ENCODE measurements at places on chromosomes 3 and 15.

- DNase-seq: no peak
Observed at GRCh38 chr3:10370429-10370828, 49.5 kb upstream of the SEC13 start.

GRCh38 chr15:48967336-48967735 is 3.6 kb upstream of the SHC4 start:
- no peak for DNase-seq

DNA sequence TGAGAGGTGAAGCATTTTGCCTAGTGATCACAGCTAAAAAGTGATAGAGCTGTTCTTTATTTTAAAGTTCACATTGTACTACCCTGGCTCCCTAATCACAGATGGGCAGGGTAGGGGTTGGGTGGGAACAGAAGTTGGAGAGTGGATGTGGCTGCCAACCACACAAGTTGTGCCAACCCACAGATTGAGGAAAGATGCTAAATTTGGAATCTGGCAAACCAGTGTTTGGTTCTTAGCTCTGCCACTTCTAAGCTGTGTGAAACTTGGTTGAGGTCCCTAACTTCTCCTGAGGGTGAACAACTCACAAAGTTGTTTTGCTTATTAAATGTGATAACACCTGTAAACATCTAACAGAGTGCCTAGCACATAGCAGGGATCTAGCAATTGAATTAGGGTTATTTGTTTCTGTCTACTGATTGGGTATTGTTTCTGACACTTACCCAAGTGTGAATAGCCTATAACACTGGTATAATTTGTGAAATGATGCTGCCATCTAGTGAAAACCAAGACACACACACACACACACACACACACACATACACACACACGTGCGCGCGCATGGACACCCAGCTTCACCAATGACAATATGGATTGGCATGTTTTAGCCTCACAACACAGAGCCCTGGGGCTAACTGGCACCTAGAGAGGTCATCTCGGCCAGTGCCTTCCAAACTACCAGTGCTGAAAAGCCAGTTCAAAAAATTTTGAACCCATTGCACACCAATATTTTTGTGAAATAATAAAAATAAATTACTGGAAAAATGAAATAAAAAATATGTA is 25.3 kb downstream of the ADGRG7 start:
- no peak for DNase-seq

GRCh38 chr3:3919316-3919715 is 120.1 kb downstream of the LRRN1 start:
- DNase-seq: no peak

GRCh38 chr3:124587053-124587408 is 143.2 kb upstream of the UMPS start:
- DNase-seq: no peak

GRCh38 chr3:49495023-49495422 is 25.0 kb downstream of the DAG1 start:
- DNase-seq: no peak

DNA sequence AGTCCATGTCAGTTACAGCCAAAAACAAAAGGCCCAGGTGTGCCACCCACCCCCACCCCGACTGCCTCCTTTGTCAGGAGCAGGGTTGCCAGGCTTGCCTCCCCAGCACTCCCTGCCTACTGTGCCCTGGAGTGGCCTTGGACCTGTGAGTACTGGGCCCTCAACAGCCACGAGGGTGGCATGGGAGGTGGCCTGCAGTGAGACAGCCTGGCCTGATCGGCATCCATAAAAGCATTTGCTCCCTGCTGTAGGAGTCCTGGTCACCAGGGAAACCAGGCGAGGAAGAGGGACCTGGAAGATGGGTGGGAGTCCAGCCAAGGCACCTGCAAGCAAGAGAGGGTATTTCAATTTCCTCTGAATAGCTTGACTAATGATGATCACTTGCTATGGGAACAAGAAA is 56.4 kb upstream of the KCNMB2 start:
- no peak for DNase-seq

GRCh38 chr3:52171514-52172261 is 17.5 kb upstream of the POC1A start:
- no peak for DNase-seq

DNA sequence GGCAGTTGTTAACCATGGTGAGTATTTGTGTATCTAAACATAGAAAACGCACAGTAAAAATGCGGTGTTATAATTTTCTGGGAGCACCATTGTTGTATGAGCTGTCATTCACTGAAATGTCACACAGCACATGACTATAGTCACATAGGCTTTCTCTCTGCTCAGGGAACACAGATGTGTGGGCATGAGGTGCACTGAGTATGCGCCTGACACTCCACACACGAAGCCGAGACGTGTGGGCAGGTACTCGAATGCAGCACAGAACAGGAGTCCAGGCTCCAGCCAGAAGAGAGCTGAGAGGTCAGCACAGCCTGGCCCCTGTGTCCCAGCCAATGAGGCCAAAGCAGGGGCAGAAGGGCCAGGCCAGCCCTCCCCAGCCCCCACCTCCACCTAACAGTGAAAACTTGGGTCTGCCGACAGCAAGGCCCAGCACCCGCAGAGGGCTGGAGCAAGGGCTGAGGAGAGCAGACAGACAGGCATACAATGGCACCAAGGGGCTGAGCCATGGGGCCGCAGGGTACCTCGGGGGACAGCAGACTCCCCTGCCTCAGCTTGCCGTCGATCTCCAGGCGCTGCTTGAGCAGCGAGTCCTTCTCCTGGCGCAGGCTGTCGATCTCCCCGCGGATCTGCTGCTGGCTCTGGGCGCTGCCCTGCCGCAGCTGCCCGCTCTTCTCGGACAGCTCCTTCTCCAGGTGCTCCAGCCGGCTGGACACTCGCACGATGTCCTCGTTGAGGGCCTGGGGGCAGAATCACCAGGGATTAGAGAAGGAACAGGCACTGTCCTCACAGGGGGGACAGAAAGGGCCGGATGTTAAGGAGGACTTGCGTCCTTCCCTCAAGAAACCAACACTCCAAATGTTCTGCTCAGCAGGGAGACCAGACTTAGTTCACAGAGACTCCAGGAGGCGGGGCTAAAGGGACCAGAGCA is 24.0 kb downstream of the KIF7 start:
- DNase-seq: no peak

GRCh38 chr3:94607778-94608177 is 544.9 kb downstream of the NSUN3 start:
- no peak for DNase-seq

DNA sequence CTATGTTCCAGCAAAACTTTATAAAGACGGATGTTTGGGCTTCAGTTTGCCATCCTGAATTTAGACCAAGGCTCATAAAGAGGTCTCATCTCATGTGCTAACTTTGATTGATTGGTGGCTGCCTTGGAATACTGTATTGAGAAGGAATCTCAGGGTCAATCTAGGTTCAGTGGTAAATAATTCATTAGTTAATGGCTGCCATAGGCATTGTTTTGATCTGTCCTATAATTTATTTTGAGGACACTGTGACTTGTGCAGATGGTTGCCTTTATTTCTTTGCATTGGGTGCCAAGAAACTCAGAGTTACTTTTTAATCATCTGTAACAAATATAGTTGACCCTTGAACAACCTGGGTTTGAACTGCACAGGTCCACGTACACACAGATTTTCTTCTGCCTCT is 159.8 kb downstream of the B3GALNT1 start:
- no peak for DNase-seq

DNA sequence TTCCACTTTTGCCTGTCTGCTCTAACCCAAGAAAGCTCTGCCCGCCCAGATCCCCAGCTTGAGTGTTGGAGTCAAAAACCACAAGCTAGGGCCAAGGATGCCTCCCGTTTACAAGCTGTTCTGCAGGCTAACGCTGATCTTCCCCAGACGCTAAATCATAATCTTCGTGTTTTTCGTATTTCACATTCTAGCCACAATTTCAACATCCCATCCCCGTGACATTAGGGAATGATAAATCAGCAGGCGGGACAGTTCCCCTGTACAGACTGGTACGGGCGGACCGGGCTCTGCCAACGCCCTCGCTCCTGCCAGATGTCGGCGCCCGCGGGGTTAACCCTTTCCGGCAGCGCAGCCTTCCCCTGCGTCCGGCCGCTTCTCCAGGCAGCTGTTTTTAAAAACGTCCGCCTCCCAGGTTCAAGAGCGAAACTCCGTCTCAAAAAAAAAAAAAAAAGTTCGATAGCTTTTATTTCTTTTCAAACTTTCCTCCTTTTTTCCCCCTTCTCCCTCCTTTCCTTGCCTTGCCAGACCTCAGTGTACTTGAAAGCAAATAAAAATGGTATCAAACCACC is 81.0 kb upstream of the BNC1 start:
- no peak for DNase-seq

GRCh38 chr15:57640930-57641682 is 49.4 kb downstream of the MYZAP start:
- DNase-seq: no peak

- DNase-seq: no peak
Observed at GRCh38 chr3:55880357-55880756, 393.3 kb upstream of the WNT5A start.

- no peak for DNase-seq
Observed at GRCh38 chr3:169998668-169999131, 32.1 kb downstream of the SEC62 start.

DNA sequence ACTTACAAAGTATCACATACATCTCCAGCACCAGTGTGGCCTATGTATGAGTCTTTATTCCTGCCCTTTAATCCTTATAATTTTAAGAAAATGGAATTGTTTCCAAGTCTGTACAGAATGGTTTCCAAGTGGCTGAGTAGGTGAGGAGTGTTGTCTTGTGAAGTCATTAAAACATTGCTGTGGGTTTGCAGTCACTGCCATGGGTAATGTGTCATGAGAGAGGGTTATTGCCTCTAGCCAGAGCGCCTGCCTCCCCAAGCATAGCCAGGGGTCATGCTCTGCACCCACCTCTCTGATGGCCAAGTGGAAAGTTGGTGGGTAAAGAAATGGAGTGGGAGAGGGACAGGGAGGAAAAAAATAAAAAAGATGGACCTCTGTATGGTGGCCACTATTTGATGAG is 25.3 kb downstream of the TRAK1 start:
- no peak for DNase-seq

DNA sequence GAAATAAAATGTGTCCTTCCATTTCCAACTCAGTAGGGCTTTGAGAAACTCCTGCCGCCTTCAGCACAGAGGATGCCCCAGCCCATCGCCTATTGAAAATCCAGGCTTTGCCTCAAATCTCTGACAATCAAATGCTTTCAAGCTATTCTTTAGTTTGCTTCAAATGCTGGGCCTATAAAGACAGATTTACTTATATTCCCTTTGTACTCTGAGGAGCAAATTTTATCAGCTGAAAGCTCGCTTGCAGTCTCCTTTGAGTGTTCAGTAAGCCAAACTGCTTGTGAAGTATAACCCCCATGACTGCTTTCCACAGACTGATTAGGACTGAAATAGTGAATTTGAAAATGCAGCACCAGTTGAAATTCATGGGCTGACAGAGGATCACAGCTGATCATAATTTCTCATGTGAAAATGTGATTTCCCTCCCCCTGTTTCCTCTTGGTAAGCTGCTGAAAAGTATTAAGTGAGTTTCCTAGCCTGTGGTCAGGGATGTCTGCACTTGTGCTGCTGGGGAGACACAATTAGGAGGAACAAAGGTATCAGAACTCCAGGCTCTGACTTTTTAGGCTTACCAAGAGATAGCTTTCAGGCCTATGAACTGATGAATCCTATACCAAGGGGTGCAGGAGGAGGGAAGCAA is 563.4 kb upstream of the TGFBR2 start:
- DNase-seq: no peak

DNA sequence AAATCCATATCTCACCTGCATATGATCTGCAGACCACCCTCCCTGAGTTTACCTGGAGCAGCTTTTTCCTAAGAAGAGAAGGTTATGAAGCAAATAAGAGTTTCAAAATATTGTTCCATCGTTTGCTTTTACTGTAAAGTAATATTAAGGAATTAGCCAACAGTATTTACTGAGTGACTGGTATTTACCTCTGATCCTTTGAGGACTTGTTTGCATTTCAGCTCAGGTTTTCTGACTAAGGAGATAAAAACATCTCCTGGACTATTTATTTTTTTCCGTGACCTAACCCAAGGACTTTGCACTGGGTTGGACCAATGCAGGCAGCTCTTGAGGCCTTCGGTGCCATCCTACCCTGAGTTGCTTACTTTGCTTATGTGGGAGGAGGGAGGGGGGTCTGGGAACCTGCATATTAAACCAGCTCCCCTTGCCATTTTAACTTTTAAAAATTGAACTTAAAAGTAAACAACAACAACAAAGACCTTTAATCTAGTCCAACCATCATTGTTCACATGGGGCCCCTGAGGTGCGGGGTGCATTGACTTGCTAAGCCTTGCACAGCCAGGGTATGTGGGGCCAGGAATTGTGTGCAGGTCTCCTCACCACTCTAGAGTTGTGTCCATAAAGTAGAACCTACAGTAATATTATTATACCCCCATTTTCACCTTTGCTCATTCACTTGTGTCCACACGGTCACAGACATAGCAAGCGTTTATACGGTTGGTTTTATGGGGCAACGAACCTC is 39.3 kb downstream of the TRAK1 start:
- DNase-seq: no peak
